ENCODE measurements at places on chromosomes 4 and X. TPM values are rescaled to one million over a fixed set of nuclear protein-coding genes. Genes with fewer than 3 reads are reported as not detected.

DNA sequence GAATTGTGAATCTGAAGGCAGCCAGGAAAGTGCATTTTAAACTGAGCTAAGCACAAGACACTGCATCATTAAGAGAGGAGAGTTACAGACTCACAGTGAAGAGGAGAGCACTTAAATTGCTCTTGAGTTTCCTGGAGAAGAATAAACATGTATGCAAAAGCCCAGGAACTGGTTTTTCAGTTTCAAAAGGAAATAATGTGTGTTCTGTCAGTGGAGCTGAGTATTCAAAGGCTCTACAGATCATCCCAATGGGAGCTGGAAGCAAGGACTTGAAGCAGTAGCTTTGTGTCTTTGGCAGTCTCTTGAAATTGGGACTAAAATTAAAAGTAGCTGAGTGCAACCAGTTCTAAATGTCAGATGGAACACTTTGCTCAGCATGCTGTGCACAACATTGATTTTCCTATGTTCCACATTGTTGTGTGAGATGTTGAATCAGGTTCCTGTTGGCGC is 147.5 kb upstream of the ANK2 start:
- DNase-seq = no peak

GRCh38 chr4:82787342-82787741 is 11.3 kb downstream of the SCD5 start:
- no peak for DNase-seq

DNA sequence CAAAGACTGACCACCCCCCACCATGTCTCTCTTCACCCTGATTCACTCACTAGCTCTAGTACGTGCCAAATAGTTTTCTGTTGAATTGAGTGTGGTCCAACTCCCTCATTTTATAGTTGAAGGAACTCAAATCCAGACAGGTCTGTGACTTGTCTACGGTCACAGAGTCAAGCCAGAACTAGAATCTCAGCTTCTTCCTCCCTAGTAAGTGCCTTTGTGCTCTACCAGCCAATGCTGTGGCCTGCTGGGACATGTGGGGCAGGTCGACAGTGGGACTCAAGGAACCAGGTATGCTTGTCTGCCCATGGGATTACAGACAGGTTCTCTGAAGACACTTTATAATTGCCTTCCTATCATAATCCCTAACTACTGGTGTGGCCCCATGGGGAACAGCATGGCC is 108.6 kb upstream of the CPEB2 start:
- no peak for DNase-seq

RAB9B gene
- 0.25 TPM for total RNA-seq
